Sigmoid colon (tissue), 7 donors: ENCODE measurements at places on chromosomes 12 and 14. TPM values are rescaled to one million over a fixed set of nuclear protein-coding genes. Genes with fewer than 3 reads are reported as not detected.

- no peak for DNase-seq
Observed at GRCh38 chr12:103333676-103334075, 162.1 kb downstream of the C12orf42 start.

DNA sequence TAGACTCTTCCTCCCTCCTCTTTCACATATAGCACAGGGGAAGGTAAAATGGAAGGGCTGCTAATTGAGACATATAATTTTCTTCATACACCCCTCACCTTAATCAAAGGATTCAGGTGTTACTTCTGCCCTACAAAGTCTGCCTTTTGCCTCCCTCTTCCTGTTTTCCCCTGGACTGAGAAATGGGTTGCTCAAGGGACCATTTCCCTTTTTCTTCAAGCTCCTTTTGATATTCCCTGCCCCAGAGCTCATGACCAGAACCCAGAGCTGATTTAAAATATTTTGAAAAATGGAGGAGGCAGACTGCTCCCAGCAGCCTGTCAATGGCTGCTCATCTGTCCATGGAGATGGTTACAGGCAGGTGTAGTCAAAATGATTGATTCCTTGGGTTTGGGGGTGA is 6.3 kb upstream of the PIP4K2C start:
- DNase-seq: no peak

DNA sequence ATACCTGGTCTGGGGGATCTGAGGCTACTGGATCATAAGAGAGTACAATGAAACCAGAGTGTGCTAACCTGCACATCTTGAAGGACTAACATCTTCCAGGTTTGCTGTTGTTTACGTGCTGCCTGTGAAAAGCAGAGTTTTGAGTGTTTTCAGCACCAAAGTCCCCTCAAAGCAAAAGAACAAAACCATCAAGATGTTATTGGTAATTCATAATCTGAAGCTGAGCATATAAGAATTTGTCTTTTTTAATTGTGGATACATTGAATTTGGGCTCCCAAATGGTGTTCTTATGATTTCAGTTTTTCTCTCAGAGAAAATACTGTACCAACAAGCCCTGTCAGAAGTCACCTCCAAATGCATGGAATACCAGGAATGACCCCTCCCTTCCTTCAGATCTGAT is 110.2 kb downstream of the BTG1 start:
- DNase-seq: no peak

GRCh38 chr14:54864526-54864925 is 38.1 kb downstream of the GCH1 start:
- DNase-seq: no peak

KCNC2 gene
- total RNA-seq: 0.71 TPM

DNA sequence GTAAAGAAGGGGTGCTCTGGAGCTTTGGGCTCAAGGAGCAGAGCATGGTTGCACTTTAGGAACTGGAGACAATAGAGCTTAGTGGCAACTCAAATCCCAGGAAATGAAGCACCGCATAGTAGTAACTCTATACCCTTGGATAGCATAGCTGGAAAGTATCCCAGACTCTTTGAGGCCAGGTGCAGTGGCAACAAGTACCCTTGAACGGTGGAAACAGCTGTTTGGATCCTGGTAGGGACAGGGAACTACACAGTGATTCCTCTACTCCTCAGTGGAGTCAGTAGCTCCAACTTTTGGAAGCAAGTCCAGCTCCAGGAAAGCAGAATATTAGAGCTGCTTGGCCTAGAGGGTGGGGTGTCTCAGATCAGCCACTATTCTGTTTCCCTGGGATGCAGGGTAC is 129.0 kb upstream of the WSCD2 start:
- no peak for DNase-seq

CDCA3 gene
- 0.54 TPM for total RNA-seq
